Kidney (tissue), 22 donors: ENCODE measurements at places on chromosomes 13 and 19. TPM values are rescaled to one million over a fixed set of nuclear protein-coding genes. Genes with fewer than 3 reads are reported as not detected.

- H3K27ac ChIP-seq = peak overlapping the region; percentile 65
- H3K4me1 ChIP-seq = no peaks in the 10 kb centered on the region
- peak; percentile 96 for DNase-seq
- H3K36me3 ChIP-seq = no peaks in the 10 kb centered on the region
- no peak overlapping the region for H3K4me3 ChIP-seq
Measured at GRCh38 chr19:18428787-18429674, 8.9 kb downstream of the ISYNA1 start.

The ELF1 gene
- polyA plus RNA-seq = 12.0 TPM

GRCh38 chr19:32519023-32519422, 62.0 kb upstream of the PDCD5 start:
- no peak overlapping the region for H3K4me3 ChIP-seq
- H3K4me1 ChIP-seq = no peaks in the 10 kb centered on the region
- H3K36me3 ChIP-seq = no peaks in the 10 kb centered on the region
- H3K27me3 ChIP-seq = no peaks in the 10 kb centered on the region

The CARM1 gene
- 21.9 TPM for polyA plus RNA-seq

The SIGLEC8 gene
- polyA plus RNA-seq = not detected

DNA sequence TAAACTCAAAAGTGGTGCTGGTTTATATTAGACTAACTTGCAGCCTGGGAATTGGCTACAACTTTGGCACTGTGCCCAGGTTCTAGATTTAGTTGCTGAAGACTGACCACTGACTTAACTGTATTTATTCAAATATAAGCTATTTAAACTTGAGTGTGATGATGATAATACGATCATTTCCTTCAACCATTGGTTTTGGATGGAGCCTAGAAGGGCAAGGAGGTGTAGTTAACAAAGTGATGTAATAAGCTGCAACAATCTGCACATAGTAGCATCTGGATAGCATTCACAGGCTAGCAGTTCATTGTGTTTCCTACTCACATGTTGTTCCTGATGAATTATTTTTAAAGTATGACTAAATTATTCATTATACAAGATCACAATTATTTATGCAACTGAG, 55.2 kb upstream of the DACH1 start:
- H3K4me3 ChIP-seq = no peak overlapping the region
- H3K27ac ChIP-seq = no peak overlapping the region
- no peaks in the 10 kb centered on the region for H3K27me3 ChIP-seq
- DNase-seq = no peak

DNA sequence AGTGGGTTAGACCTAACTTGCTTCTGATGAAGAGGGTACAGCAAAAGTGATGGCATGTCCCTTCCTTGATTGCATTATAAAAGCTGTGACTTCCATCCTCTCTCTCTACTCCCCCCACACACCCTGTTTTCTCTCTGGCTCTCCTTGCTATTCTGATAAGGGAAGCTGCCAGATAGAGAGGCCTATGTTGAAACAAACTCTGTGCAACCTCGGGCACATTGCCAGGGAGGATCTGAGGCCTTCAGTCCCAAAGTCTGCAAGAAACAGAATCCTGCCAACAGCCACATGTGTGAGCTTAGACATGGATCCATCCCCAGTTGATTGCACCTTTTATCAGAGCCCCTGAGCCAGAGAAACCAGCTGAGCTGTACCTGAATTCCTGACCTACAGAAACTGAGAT, 44.8 kb upstream of the ARGLU1 start:
- H3K27me3 ChIP-seq = no peaks in the 10 kb centered on the region
- no peak overlapping the region for H3K4me3 ChIP-seq
- no peaks in the 10 kb centered on the region for H3K36me3 ChIP-seq
- H3K27ac ChIP-seq = no peak overlapping the region

The SIGLECL1 gene
- not detected for polyA plus RNA-seq

DNA sequence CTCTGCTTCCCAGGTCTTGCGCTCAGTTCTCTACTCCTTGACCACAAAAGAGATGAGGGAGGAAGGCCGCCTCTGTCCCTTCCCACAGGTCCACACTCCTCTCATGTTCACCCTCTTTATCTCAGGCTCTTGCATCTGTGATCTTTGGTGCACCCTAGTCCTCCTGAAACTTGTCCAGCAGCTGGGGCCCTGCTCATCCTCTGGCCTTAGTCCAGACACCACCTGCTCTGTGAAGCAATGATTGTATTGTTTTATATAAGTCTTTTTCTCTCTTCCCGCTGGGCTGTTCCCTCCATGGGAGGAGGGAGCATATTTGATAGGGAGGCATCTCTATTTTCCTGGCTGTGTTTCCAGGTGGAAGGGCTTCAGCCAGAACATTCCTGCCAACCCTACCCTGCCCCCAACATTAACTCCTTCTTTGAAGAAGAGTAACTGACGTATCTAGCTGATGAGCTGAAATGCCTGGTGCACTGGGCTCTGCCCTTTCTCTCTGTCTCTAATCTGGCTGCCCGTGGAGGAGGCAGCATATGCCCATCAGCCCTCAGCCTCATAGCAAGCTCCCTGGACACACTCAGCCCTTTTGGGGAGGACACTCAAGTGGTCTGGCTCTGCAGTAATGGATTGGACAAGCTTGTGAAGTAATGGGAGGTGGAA, 38.2 kb upstream of the SIAH3 start:
- no peak overlapping the region for H3K4me3 ChIP-seq
- H3K36me3 ChIP-seq = no peaks in the 10 kb centered on the region
- H3K27me3 ChIP-seq = no peaks in the 10 kb centered on the region
- DNase-seq = no peak
- H3K27ac ChIP-seq = no peak overlapping the region

DNA sequence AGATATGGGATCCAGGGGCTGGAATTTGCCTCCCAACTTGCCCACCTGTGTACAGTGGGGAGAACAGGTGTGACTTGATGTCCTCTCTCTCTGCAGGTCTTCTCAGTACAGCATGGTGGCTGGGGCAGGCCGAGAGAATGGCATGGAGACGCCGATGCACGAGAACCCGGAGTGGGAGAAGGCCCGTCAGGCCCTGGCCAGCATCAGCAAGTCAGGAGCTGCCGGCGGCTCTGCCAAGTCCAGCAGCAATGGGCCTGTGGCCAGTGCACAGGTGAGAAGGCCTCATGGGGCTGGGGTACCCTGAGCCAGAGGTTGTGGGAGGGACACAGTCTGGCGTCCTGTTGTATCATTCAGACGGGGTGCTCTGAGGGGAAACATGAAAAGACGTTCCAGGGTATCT, 3.0 kb downstream of the LENG8 start:
- H3K27ac ChIP-seq = no peak overlapping the region
- H3K4me3 ChIP-seq = no peak overlapping the region
- no peak for DNase-seq
- peaks cover 34% of the 10 kb centered on the region for H3K36me3 ChIP-seq
